ENCODE measurements at places on chromosomes 4 and X.

- DNase-seq: no peak
These were observed 162.2 kb upstream of the GIMD1 start for GRCh38 chr4:106530821-106531220.

- DNase-seq: no peak
These were observed 115.6 kb upstream of the FAM47B start for GRCh38 chrX:34826964-34827363.

DNA sequence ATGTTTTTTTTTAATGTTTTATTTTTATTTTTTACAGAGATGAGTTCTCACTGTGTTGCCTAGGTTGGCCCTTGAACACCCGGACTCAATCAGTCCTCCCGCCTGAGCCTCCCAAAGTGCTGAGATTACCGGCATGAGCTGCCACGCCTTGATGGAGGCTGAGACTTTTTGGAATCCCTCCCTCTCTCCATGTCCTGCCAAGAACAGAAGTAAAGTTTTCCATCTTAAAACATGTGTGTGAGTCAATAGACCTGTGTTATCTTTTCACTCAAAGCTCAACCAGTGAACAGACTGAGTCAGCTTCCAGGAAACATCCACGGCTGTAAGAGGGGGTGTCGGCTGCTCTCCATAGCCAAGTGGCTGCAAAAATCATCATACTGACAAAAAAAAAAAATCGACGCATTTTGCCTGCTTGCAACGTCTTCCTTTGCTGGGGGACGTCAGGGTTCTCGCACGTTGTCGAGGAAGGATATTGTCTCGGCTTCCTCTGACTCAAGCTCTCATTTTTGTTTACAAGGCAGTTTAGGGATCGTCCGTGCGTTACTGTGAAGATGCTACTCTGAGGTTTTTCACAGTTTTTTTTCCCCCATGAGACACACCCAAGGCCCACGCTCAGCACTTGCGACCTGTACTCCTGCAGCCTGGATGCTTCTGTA, 10.0 kb upstream of the ASMTL start:
- no peak for DNase-seq

- DNase-seq: no peak
These were observed 596.3 kb upstream of the TENM3 start for GRCh38 chr4:181646864-181647263.

DNA sequence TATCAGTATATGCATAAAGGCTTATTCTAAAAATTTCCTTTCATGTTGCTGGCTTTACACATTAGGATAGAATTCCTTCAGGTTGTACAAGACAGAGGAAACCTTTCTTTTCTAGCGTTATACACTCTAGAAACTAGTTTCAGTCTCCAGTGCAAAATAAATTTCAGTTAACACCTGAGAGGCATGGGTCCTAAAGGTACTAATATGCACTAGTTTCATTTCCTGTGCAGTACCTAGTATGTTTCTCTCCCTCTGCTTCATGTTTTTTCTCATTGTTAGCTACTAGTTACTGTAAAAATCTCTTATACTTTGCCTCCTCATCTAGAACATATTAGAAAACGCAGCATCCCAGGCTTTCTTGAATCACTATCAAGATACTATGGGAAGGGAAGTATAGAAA, 54.0 kb downstream of the SNX25 start:
- DNase-seq: no peak

DNA sequence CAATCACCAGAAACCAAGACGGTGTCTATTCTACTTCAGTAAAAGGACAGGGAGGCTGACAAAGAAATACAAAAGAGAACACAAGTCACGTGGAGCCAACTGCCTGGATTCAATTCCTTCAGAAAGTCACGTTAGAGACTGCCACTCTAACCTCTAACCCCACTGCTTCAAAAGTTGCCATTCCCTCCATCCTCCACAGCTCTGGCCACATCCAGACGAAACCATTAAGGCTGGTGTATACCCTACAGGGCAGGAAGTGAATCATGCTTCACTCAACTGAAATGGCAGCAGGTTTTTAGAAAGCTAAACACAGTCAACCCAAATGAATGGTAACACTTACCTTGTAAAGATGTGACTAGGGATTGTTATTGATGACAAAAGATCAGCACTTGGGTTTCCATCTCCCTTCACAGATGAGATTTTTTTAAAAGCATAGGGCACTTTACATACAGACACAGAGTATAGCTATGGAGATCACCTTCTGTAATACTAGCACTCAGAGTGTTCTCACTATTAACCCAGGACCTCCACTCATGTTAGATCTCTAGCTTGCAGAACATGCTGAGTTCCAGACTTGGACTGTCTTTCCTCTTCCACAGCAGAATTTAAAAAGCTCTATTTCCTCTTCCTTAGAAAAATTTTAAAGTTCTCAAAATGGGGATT, 37.4 kb downstream of the MAML3 start:
- no peak for DNase-seq

DNA sequence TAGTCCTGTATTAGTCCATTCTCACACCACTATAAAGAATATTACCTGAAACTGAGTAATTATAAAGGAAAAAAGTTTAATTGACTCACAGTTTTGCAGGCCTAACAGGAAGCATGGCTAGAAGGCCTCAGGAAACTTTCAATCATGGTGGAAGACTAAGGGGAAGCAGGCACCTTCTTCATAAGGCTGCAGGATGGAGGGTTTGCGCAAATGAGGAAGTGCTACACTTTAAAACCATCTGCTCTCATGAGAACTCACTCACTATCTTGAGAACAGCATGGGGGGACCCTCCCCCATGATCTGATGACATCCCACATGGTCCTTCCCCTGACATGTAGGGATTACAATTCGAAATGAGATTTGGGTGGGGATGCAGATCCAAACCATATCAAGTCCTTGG, 12.1 kb upstream of the MAGEA11 start:
- DNase-seq: no peak

DNA sequence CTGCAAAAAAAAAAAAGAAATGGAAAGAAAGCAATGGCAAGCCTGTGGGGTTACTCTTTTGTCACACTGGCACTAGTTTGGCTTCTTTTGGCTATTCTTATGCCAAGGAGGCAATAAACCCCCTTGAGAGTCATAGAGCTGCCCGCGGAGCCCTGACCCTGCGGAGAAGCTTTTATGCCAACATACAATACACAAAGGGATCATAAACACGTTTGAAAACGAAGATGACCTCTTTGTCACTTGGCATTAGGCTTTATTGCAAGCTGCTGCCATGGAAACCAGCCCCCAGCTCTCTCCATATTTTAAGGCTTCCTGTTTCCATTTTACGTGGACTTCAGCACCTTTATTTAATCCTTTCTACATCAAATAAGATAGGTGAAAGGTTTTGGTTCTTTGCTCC, 7.6 kb downstream of the NEUROG2 start:
- DNase-seq: no peak

DNA sequence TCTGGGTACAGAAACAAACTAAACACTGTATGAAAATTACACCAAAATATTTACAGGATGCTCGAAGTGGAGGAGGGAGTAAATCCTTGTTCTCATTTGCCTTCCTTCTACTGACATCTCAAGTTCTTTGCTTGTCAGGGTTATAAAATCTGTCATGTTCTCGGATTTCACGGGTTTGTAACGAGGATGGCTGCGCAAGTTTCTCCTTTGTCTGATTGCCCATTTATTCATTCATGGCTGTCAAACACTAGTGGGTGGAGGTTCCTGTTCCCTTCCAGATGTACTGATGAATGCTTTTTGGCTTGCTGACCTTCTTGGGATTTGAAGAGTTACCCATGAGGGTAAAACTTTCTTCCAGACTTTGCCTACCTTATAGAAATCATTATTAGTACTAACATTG, 206.9 kb downstream of the SPCS3 start:
- DNase-seq: no peak

DNA sequence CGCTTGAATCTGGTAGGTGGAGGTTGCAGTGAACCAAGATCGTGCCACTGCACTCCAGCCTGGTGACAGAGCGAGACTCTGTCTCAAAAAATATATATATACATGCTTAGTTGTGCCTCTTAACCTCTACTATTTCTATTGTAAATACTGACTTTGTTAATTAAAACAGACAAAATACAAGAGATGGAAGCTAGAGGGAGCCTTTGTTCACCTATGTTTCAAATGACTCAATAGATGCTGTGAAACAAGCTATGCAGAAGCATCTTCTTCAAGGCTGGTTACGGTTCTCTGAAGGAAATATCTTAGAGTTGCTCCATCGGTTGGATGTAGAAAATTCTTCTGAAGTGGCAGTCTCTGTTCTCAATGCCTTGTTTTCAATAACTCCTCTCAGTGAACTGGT, 6.2 kb downstream of the NCAPG start:
- DNase-seq: no peak

- no peak for DNase-seq
These were observed 14.6 kb downstream of the RAB9B start for GRCh38 chrX:103817502-103817901.

DNA sequence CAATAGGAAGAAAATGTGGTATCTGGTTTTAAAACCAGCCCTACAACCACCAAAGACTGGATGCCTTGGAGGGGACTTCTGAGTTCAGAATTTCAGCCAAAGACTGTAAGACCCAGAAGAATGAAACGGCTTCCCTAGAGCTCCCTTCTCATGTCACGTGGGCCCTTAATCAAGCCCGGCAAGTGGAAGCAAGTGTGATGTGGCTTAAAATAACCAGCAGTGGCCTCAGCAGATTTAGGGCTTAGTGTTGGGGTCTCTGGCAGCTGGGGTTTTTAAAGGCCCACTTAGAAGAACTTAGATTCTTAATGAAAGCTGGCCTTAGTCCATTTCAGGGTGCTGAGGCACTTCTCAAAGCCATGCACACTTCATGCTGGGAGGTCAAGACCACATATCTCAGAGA, 111.2 kb upstream of the TBC1D9 start:
- DNase-seq: no peak
